ENCODE measurements at places on chromosomes 5 and 9.

- no peak for DNase-seq
Measured at GRCh38 chr5:40386289-40386688, 293.4 kb upstream of the PTGER4 start.

DNA sequence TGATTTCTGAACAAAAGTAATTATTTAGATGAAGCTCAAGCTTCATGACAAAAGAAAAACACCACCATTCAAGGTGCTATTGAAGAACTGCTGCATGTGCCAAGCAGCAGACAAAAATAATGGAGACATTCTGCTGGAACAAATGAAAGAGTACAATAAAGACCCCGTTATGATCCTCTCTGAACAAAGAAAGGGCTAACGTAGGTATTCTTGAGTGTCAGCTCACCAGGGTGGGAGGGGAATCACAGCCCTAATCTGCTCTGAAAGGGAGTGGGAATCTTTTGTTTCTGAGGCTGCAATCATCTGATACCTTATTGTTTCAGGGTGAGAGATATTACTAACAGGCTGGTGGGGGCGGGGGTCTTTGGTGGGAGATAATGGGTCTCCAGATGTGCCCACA, 15.4 kb downstream of the CEMIP2 start:
- no peak for DNase-seq

GRCh38 chr5:74028406-74028805, 402.4 kb downstream of the ARHGEF28 start:
- DNase-seq, result no peak

DNA sequence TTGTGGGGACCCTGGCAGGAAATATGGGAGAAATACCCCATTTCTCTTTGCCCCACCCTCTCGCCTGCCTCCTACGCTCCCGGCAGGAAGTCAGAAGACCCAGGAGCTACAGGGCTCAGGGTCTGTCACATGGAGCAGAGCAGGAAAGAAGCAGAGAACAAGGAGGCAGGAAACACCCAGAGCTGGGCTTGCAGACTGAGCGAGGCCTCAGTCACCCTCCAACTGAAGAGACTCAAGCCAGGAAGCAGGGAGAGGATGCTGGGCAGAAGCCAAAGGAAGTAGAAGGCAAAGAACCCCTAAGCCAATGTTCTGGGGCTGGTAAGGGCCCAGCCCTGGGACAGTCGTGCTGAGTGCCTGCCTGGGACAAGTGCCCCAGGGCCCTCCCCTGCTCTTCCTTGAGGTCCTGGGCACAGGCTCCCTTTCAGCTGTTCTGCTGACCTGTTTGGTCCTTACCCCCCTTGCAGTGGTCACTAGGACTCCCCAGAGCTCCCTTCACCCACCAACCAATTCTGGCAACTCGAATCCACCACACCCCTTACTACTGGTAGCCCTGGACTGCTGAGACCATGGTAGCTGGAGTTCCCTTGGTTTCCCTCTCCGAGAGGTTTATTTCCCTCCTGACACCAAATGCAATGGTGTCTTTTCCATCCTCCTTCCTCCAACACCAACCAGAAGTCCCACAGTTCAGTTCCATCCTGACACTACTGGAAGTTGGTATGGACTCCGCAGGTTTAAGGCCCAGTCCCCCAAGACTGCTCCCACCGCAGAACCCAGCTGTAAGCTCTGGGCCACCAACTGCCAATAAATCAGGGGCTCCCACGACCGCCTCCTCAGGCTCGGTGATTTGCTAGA, 157.5 kb downstream of the COL23A1 start:
- no peak for DNase-seq

- DNase-seq, result no peak
Measured at GRCh38 chr9:126521976-126522590, 91.6 kb upstream of the LMX1B start.

DNA sequence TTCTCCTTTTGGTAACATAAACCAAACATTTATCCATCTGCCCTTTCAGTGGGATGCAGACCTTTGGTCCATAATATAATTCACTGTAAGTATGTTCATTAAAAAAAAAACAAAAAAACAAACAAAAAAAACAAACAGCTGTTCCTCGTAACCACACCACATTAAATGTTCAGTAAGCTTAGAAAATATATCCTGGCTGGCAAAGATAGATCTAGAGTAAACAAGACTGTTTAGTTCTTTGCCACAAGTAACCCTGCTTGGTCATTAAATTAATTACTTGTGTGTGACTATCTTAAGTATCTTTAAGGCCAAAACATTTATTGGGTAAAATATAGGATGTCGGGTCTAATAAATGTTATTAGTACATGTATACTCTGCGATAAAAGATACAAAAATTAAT, 1717.1 kb downstream of the EFNA5 start:
- no peak for DNase-seq

- no peak for DNase-seq
Measured at GRCh38 chr5:108765647-108766046, 17.9 kb downstream of the FER start.

DNA sequence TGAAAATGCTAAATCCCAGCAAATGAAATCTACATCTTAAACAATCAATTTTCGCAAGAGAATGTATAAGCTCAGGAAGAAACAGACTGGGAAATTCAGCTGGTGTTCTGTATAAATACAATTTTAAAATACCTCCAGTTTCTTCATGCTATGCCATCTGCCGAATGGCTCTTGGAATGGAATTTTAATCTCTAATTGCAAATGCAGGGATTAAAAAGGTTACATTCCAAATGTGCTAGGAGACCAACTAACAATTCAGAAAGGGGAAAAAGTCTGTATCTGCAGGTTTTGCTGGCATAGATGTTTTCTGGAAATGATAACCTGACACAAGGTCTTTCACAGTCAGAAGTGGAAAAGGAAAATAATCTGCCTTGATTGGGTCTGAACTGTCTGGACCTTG, 379.7 kb downstream of the MAT2B start:
- no peak for DNase-seq

DNA sequence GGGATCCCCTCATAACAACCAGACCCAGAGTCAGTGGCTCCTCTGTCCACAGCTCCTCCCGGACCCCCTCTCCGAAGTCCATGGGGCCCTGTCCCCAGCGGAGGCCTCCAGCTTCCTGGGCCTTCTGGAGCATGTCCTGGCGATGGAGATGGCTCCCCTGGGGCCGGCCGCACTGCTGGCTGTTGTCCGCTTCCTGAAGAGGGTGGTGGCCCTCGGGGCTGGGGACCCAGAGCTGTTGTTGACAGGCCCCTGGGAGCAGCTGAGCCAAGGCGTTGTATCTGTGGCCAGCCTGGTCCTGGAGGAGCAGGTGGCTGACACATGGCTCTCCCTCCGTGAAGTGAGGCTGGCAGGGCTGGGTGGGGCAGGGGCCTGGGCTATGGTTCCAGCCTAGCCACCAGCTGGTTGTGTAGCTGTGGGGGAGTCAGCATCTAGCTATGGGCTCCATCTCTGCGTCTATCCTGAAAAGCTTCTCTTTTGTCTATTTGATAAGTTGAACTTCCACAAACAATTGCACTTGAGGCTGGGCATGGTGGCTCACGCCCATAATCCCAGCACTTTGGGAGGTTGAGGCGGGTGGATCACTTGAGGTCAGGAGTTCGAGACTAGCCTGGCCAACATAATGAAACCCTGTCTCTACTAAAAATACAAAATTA, 4.7 kb downstream of the ADGRD2 start:
- DNase-seq, result no peak

DNA sequence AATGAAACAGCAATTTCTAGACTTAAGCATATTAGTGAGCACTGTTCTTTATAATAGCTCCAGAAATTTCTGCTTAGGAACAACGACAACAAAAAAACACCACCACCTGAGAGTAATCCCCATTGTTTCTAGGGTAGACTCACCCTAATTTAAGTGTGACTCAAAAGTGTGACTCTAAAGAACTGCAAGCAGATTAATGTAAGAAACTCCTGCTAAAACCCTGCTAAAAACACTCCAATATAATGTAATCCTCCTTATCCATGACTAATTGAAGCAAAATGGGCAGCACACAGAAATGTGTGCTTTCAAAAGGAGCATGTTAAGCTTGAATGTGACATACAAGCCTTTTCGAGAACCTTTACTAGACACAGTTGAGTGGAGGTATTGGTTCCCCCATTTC, 296.0 kb downstream of the EPB41L4A start:
- no peak for DNase-seq

DNA sequence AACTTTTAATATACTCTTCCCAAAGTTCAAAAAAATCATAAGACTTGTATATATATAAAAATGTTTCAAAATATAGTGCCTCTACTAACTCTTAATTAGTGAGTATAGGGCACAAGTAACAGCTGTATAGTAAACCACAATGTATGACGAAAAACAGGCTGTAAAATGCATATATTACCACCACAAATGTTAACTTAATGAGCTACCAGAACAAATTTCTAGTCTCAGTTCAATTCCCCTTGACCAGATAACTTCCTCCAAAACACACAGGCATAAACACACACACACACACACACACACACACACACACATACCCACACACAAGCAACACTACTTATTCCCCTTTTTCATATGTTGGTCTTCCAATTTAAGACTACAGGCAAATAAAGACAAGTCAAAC, 78.8 kb downstream of the FBXL17 start:
- DNase-seq, result no peak

- DNase-seq, result no peak
Measured at GRCh38 chr9:91803970-91804752, 145.9 kb downstream of the ROR2 start.

DNA sequence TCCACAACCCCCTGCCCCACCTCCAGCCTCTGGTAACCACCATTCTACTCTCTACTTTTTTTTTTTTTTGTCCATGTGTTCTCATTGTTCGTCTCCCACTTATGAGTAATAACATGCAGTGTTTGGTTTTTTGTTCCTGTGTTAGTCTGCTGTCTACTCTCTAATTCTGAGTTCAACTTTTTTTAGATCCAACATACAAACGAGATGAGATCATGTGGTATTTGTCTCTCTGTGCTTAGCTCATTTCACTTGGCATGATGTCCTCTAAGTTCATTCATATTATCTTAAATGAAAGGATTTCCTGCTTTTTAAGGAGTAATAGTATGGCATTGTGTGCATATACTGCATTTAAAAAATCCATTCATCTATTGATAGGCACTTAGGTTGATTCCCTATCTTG, 130.9 kb downstream of the NMUR2 start:
- no peak for DNase-seq

All from stimulated activated CD8-positive, alpha-beta memory T cell treated with anti-CD3 and anti-CD28 coated beads, Interleukin-7, amount 100 ng/mL, for 24 hours (primary cell).